ENCODE measurements at places on chromosomes 16 and 17.

GRCh38 chr17:69485901-69486643, 71.6 kb downstream of the MAP2K6 start:
- DNase-seq, result peak; percentile 22

DNA sequence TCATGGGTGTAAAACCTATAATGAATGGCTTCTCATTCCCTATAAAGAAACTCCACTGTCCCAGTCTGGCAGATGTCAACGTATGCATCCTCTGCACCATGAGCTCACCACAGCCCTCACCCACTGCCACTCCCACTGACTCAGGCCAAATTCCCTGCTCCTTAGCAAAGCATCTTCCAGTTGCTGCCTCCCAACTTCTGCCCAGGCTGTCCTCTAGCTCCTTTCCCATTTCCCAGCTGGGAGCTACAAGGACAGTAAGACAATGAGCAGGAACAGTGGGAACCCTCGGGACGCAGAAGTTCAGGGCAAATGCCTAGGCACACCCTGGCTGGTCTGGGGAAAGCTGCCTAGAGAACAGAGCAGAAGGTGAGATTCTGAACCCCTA, 9.1 kb upstream of the THAP11 start:
- DNase-seq, result no peak

- peak; percentile 71 for DNase-seq
Observed at GRCh38 chr17:65560628-65561451, 608 bp downstream of the AXIN2 start.

- DNase-seq, result no peak
Observed at GRCh38 chr17:9982159-9982558, 77.1 kb upstream of the RCVRN start.

DNA sequence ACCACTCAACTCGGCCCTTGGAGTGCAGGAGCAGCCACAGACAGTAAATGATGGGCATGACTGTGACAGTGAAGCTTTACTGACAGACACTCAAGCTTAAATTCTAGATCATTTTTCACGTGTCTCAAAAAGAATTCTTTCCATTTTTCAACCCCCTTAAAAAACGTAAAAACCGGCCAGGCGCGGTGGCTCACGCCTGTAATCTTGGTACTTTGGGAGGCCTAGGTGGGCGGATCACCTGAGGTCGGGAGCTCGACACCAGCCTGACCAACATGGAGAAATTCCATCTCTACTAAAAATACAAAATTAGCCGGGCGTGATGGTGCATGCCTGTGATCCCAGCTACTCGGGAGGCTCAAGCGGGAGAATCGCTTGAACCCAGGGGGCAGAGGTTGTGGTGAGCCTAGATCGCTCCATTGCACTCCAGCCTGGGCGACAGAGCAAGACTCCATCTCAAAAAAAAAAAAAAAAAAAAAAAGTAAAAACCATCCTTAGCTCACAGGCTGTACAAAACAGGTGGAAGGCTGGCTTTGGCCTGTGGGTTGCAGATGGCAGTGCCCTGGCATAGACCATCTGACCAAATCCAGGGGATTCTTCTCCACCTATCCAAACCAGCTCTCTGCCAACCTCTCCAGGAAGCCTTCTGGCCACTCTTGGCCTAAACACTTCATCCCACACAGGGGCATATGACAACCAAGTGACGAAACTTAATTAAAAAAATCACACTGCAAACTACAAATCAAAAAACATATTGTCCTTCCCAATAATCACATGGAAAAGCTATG, 18.3 kb downstream of the TBC1D16 start:
- DNase-seq, result no peak

- no peak for DNase-seq
Observed at GRCh38 chr17:29595107-29595942, 2.4 kb downstream of the ANKRD13B start.

- DNase-seq, result peak; percentile 22
Observed at GRCh38 chr16:11497851-11498289, 88.8 kb downstream of the LITAF start.

DNA sequence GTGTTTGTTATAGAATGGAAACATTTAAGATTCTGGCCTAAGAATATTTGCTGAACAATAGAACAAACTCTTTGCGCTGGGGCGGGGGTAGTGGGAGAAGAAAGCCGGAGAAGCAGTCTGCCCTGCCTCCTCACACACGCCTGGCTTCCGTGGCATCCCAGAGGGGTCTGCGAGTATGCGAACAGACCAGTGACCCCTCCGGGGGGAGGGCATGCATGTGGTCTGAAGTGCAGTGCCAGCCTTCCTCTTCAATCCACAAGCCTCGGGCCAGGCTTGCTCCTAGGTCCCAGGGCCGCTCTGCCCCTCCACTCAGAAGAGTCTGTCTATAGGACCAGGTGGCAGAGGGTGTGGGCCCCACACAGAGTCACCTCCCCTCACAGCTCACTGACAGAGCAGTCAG, 14.1 kb upstream of the IGFALS start:
- no peak for DNase-seq

DNA sequence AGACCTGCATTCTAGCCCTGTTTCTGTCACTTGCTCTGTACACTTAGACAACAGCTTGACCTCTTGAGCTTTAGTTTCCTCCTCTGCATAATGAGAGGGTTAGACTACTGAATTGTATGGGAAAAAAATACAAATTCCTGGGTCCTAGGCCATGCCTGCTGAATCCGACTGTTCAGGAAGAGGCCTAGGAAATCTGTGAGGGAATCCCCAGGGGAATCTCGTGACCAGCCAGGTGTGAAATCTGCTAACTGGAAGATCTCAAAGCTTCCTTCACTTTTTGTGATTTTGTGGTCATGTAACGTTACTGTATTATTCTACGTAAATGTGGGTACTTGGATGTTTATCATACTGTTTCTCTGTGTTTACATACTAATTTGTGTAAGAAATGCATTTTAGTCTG, 58.2 kb downstream of the CYLD start:
- no peak for DNase-seq

GRCh38 chr17:71505200-71505599, 615.6 kb upstream of the SOX9 start:
- DNase-seq, result no peak

GRCh38 chr17:57732062-57732461, 13.0 kb downstream of the CCDC182 start:
- DNase-seq, result no peak

GRCh38 chr17:8314797-8315763, 5.0 kb downstream of the ARHGEF15 start:
- DNase-seq, result no peak

GRCh38 chr17:57746221-57746620, 1.1 kb upstream of the CCDC182 start:
- no peak for DNase-seq

DNA sequence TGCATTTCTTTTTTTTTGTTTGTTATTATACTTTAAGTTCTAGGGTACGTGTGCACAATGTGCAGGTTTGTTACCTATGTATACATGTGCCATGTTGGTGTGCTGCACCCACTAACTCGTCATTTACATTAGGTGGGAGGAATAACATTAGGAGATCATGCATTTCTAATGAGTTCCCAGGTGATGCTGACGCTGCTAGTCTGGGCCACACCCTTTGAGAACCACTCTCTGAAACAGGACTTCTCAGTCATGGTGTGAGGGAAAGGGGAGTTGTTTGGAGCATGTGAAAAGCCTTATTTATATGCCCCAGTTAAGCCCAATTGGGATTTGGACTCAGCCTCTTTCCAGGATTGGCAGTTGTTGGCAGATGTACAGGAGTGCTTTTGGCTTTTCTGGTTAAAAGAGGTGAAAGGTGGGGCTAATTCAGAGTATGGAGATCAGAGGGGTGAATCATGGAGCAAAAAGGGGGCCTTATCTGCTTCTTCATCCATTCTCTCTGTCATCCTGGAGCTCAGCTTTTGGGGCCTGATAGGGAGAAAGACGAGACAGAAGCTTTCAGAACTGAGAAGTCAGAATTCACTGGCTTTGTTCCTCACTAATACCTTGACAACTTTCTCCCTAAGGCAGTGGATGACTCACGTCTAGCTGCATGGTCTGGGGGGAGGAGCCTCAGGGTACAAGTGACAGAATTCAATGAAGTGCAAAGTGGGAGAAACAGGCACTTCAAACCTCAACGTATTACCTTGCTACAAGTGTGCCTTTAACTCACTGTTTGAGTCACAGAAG, 180.0 kb upstream of the CACNG3 start:
- DNase-seq, result no peak

GRCh38 chr17:27105636-27106035, 188.3 kb upstream of the WSB1 start:
- DNase-seq, result no peak

DNA sequence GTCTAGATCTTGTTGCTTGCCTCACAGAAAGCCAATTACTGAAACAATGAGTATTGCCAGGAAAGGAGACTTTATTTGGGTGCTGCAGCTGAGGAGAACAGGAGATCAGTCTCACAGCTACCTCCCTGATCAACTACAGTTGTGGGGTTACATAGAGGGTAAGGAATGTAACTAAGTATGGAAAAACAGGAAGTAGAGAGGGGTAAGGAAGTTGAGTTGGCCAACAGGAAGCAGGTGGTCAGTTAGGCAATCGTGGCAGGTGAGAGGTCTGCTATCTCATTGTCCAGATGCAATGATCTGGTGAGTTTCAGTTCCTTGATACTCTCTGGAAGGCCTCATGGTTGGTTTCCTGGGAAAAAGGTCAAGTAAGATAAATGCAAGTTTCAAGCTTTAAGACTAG, 333.1 kb upstream of the GOT2 start:
- no peak for DNase-seq

GRCh38 chr16:28937222-28937876, 5.6 kb downstream of the CD19 start:
- DNase-seq, result no peak

DNA sequence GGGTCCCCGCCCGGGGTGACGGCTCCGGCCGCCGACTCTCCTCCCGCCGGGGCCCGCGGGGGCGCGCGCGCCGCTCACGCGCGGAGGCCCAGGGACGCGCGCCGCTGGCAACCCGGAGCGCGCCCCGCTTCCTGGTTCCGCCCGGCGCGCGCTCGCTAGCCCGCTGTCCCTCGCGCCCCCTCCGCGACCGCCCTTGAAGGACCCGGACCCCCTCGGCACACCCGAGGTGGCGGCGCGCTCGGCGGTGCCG, at the start of gene STAT5B:
Gene STAT5B, minus strand, starts transcription at position 33 of the 250 bp plus-strand sequence. CDS start 44,264 bp downstream, outside the sequence.
- DNase-seq, result peak; percentile 71

DNA sequence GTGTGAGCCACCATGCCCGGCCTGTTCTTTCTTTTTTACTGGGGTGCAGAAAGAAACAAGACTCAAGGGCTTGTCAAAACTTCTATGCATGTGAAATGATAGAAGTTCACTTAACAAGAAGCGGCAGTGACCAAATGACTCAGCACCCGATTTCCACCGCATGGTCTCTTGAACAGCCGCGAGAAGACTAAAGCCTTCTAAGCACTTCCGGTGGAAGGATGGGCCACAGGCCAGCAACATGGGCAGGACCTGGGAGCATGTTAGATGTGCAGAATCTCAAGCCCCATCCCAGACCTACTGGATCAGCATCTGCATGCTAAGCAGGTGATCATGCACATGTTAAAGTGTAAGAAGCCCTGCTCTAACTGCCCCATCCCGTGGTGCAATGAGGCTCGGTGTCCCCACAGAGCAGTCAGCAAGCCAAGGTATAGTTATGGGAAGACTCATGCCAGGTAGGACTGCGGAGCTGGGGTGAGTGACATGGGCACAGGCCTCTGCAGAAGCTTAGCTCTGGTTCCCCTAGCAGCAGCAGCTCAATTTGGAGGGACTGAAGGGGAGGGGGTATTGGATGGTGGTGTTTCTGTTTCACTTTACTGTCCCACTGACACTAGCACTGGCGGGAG, 88.5 kb upstream of the HNF1B start:
- DNase-seq, result no peak

GRCh38 chr16:13070268-13070667, 168.9 kb downstream of the SHISA9 start:
- DNase-seq, result no peak

DNA sequence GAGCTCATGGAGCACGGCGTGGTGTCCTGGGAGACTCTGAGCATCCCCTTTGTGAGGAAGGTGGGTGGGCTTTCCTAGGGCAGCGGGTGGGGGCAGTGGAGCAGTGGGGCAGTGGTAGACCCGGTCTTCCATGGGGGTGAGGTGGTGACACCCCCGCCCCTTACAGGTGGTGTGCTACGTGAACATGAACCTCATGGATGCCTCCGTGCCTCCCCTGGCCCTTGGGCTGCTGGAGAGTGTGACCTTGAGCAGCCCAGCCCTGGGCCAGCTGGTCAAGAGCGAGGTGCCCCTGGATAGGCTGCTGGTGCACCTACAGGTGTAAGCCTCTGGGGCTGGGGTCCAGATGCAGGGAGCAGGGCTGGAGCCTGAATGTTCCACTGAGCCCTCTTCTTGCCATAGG, 1.6 kb downstream of the ELMO3 start:
- DNase-seq, result no peak

DNA sequence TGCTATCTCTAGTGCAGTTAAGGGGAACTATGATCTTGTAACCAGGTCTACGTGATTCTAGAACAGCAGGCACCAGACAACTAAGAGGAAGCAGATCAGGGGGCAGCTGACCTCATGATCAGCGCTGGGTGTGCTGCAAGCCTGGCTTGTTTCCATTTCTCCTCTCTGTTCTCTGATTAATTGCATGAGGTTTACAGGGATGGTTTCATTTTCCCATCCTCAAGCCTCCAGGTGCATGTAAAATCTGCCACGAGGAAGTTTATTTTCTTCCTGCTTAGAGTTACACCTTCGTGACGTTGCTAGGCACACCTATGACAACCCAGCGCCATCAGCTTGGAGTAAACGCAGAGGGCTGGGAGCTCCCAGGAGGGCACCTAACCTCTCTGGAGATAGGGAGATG, 4.3 kb upstream of the NUPR1 start:
- DNase-seq, result no peak

- peak; percentile 40 for DNase-seq
Observed at GRCh38 chr17:73261952-73262675, 434 bp upstream of the CPSF4L start.

DNA sequence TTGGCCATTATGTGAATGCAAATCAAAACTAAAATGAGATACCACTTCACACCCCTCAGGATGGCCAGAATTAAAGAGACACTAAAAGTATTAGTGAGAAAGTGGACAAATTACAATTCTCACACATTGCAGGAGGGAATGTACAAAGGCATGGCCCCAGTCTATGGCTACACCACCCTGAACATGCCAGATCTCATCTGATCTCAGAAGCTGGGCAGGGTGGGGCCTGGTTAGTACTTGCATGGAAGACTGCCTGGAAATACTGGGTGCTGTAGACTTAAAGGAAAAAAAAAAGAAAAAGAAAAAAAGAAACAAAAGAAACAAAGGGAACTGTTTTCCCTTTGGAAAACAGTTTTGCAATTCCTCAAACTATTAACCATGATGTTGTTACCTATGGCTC, 97.0 kb upstream of the RBL2 start:
- no peak for DNase-seq

GRCh38 chr17:45282683-45283644, 21.1 kb upstream of the SPATA32 start:
- DNase-seq, result peak; percentile 91

- DNase-seq, result no peak
Observed at GRCh38 chr16:64627781-64628180, 494.1 kb downstream of the CDH11 start.

Measured in NCI-H345 (cell line).